ENCODE measurements at places on chromosomes 11 and 22.

- no peak for DNase-seq
These were observed 127.8 kb upstream of the PLET1 start for GRCh38 chr11:112388496-112388895.

DNA sequence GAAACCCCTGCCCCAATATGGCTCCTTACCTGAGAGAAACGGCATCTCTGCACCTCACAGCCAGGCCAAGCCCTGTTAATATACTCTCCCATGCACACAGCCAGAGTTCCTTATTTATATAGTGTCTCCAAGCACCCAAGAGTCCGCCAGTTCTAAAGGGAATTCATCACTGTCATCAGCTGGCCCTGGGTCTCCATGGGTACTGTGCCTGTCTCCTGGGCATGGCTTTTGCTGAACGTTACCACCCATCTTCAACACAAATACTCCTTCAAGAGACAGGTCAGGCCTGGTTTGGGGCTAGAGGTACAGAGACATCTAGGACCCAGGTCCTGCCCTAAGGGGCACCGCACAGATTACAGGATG is 1.6 kb upstream of the ATG16L2 start:
- DNase-seq = no peak

DNA sequence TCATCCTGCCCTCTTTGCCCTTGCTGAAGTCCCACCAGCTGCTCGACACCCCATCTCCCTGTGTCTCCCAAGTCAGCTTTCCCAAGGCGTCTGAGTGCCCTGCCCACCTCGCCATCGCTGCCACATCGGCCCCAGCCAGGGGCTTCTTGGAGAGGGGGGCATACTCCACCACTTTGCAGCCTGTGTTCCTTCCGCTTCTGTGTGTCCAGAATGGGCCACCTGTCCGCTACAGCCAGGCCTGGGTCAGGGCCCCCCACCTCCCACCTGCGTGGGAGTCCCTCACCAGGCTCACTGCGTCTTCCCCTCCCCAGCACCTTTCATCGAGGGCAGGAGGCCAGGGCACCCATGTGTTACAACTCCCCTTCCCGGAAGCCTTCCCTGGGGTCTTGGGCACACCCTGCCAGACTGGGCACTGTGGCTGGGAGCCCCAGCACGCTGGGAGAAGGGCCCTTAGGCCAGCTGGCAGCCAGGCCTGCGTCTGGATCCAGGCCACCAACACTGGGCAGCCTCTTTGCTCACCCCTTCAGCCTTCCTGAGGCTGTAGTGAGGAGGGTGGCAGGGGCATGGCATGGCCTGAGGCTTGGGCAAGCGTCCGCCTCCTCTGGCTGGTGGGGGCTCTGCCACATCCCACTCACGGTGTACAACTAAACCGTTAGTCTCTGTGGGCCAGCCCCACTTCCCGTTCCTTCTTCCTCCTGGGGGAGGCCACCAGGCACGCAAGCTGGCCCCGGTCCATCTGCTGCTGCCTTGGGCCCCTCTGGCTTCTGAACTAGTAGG is 13.4 kb downstream of the CPT1A start:
- DNase-seq = no peak

DNA sequence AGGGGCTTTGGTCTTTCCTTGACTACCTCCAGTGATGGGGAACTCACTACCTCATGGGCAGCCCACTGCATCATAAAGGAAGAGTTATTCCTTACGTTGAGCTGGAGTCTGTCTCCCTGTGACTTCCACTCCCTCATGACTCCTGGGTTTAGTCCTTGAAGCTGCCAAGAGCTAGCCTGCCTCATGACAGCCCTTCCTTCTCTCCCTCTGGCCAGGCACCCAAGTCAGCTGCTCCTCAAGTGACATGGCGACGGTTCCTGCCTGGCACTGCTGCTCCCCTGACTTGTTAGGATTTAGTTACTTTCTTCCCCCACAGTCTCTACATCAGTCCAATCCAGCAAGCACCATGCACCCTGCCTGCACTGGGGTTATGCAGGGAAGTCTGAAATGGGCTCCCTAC is 196.1 kb upstream of the TBCEL start:
- no peak for DNase-seq

DNA sequence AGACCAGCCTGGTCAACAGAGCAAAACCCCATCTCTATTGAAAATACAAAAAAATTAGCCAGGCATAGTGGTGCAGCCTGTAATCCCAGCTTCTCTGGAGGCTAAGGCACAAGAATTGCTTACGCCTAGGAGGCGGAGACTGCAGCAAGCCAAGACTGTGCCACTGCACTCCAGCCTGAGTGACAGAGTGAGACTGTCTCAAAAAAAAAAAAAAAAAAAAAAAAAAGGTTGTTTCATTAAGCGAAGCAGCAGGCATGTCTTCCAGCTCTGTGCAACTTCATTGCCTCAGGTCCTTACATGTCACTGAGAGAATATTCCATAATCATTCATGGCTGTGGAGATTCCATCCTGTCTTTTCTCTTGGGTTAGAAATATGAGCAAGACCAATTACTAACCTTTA is 16.9 kb downstream of the GAB2 start:
- no peak for DNase-seq

GRCh38 chr11:55501014-55501413 is 53.3 kb upstream of the OR4C15 start:
- DNase-seq = no peak

GRCh38 chr11:99632969-99633368 is 612.2 kb downstream of the CNTN5 start:
- no peak for DNase-seq

DNA sequence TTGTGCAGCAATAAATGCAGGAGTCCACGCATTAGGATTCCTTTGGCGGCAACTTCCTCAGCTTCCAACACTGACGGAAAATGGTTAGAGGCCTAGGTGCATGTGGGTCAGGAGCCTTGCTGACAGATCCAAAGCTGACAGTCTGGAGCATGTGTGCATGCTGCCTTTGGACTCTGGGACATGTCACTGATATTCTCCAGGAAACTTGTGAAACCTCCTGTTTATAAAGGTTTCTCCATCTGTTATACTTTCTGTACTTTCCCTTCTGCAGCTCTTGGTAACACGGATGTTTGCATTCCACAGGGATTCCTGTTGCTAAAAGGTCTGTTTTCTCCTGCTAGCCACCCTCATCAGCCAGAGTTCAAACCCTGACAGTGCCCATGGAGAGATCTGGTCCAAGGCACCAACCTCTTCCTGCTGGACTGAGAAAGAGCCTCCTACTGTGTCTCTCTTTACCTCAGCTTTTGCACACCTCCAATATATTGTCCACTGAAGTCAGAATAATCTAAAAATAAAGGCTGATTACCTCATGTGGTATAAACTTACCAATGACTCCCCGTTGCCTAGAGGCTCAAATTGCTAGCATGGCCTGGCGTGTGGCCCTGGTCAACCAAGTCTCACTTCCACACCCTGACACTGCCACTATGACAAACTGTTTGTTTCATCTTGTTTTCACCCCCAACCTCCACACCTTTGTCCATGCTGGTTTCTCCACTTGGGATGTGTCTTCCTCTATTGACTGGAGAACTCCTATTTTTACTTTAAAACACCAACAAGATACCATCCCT is 31.1 kb upstream of the LYVE1 start:
- DNase-seq = no peak

- no peak for DNase-seq
These were observed 9.2 kb upstream of the CELSR1 start for GRCh38 chr22:46546466-46547178.

GRCh38 chr11:46865340-46865739 is 19.3 kb upstream of the CKAP5 start:
- no peak for DNase-seq

DNA sequence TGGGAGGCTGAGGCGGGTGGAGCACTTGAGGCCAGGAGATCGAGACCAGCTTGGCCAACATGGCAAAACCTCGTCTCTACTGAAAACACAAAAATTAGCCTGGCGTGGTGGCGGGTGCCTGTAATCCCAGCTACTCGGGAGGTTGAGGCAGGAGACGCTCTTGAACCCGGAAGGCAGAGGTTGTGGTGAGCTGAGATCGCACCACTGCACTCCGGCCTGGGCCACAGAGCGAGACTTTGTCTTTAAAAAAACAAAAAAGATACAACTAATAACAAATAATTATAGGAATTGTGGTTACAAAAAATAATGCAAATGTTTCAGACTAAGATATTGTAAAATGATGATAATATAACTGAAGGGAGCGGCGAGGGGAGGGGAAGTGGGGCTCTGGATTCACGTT is 90.3 kb upstream of the RTL6 start:
- DNase-seq = no peak

GRCh38 chr22:25447067-25447685 is 117.3 kb upstream of the GRK3 start:
- no peak for DNase-seq

DNA sequence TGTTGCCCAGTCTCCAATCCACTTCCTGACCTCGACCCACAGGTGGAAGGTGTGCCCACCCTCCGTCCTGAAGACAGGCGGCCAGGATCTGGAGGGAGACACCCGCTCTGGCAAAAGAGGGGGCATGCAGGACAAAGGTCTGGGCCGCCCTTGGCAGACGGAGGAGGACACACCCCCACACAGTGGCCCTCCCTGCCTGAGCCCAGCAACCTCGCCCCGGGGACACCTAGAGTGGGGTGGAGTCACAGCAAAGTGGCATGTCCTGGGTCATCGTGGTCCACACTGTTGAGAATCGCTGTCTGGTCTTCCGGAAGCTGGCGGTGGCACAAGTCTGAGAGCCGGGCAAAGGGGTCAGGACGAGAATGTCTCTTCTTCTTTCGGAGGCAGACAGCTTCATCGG is 47.9 kb downstream of the IGSF9B start:
- DNase-seq = no peak

GRCh38 chr11:110085255-110085838 is 7.8 kb upstream of the ZC3H12C start:
- no peak for DNase-seq

- DNase-seq = no peak
These were observed 42.5 kb downstream of the ATG16L2 start for GRCh38 chr11:72856551-72857345.
